ENCODE measurements at places on chromosomes 11 and 22. TPM values are rescaled to one million over a fixed set of nuclear protein-coding genes. Genes with fewer than 3 reads are reported as not detected.

The ZP1 gene
- 0.36 TPM for total RNA-seq

The NCAPH2 gene
- 24.2 TPM for total RNA-seq

The ARHGEF17 gene
- 67.0 TPM for total RNA-seq

The RFPL1 gene
- not detected for total RNA-seq

The FBLN1 gene
- 88.3 TPM for total RNA-seq

The RAG1 gene
- 0.36 TPM for total RNA-seq

The KIRREL3 gene
- 4.4 TPM for total RNA-seq

The OR56A1 gene
- under 0.01 TPM for total RNA-seq

The RAB36 gene
- total RNA-seq = 8.5 TPM

The PAK1 gene
- 44.2 TPM for total RNA-seq

The APOBEC3H gene
- total RNA-seq = not detected

- no peak for DNase-seq
These were observed 17.5 kb downstream of the ADM start for GRCh38 chr11:10322401-10322800.

GRCh38 chr11:61475433-61475832 is 33.1 kb upstream of the LRRC10B start:
- no peak for DNase-seq

GRCh38 chr22:42932197-42932519 is 75.1 kb upstream of the ARFGAP3 start:
- DNase-seq = no peak

DNA sequence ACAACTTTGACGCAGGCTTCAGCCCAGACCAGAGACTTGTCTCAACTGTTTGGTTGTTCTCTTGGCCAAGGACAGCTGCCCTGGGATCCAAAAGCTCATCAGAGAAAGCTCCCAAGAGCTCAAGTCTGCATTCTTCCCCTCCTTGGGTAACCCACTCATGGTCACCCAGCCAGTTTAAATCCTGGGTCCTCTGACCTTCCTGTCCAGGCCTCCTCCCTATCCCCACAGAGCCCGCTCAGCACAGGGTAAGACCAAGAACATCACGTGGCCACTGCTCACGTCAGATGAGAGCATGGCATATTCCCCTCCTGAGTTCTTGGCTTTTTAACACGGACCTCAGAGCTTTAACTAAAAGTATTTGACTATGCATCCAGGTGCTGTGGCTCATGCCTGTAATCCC is 25.8 kb downstream of the TSKU start:
- DNase-seq = no peak

DNA sequence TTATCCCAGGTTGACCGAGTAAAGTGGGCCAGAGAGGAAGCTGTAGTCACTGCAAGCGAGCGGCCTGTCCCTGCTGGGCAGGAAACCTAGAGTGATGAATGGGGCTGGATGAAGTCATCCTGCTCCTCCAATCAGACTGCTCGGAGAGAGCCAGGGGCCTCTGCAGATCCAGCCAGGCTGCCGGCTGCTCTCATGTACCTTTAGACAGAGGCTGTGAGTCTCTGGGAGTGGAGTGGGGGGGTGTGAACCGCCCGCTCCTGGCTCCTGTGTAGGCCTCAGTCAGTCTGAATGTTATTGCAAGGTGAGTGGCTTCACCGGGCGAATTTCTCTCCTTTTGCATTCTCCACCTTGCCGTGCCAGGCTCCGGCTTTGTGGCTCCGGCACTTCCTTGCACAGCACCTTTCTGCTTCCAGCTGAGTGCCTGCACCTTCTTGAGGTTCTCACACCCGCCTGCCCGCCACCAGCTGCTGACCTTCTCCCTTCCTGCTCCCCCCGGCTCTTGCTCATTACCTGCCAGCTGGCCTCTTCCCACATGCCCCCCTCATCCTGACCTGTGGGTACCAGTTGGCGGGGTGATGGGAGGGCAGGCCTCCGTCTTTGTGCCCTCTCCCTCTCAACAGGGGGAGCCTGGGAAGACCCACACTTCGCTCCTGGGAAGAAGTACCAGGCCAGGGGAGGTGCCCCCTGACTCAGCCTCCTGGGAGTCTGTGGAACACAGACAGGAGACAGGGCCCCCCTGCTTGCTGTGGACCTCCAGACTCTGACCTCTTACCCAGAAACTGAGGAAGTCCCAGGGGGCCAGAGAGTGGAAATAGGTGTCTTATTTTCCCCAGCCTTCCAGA is 79.9 kb downstream of the GRAMD1B start:
- peak; percentile 92 for DNase-seq

- DNase-seq = peak; percentile 73
These were observed 220.9 kb upstream of the PITPNB start for GRCh38 chr22:28139961-28140360.

DNA sequence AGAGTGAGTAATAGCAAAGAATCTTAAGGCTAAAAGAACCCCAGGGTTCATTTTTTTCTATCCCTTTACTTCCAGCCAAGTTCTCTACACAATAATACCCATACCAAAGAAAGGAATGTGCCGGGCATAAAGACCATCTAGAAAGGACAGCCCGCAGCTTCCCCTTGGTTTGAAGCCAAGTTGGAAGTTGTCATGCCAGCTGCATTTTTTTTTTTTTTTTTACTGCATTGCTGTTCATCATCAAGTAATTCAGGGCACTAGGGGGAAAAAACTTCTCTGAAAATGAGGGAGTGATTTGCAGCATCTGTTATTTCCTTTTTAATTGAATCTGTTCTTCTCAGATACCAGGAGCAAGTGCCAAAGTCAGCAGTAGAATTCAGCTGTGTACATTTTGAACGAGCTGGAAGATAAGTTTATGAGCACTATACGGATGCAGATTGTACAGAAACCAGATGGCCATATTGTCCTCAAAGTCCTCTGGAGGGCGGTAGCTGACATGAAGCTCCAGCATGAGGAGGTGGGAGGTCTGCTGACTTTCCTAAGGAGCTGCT is 56.4 kb downstream of the UBASH3B start:
- peak; percentile 62 for DNase-seq

DNA sequence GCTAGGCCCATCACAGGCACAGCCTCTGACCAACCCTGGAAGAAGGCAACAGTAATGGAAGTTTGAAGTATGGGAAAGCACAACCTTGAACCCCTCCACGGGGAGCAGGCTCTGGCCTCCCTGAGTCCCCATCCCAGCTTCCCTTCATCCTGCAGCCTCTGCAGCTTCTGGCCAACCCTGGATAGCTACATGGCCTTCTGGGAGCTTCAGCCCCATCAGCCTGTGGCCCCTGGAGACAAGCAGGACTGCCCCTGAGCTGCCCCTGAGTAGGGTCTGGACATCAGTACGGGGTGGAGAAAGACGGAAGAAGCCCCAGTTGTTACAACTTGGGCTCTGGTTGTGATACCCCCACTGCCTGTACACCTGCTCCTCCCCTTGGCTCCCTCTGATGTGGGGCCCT is 113.8 kb upstream of the CD82 start:
- peak; percentile 19 for DNase-seq

DNA sequence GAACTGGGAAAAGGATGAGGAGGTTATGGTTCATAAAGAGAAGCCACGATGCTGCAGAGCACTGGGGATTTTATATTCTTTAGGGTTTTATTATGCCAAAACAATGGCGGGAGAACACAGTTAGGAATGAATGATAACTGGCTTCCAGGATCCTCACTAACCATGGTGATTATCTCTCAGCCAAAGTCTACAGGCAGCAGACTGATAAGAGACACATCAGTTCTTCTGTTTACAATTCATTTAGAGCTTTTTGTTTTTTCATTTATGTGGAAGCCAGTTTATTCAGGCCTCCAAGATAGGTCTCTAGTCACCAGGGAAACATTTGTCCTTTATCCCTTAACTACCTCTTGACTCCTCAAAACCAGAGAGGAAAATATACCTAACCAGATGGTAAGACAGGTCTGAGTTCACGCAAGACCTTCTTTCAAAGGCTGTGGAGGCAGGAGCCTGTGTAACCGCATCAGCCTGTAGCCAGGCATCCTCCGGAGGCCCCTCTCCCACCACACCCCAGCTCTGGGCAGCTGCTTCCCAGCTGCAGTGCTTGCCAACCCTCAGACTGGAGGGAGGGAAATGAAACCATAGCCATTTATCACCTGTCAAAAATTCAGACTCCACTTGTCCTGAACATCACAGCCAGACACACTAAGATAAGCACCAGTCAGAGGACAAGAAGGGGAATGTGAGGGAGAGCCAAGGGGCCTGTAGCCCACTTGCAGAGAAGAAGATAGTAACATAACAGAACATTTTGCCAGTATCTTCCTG is 57.2 kb upstream of the FAM181B start:
- DNase-seq = no peak

- DNase-seq = peak; percentile 51
These were observed 37.3 kb downstream of the LRP5 start for GRCh38 chr11:68349461-68350249.

DNA sequence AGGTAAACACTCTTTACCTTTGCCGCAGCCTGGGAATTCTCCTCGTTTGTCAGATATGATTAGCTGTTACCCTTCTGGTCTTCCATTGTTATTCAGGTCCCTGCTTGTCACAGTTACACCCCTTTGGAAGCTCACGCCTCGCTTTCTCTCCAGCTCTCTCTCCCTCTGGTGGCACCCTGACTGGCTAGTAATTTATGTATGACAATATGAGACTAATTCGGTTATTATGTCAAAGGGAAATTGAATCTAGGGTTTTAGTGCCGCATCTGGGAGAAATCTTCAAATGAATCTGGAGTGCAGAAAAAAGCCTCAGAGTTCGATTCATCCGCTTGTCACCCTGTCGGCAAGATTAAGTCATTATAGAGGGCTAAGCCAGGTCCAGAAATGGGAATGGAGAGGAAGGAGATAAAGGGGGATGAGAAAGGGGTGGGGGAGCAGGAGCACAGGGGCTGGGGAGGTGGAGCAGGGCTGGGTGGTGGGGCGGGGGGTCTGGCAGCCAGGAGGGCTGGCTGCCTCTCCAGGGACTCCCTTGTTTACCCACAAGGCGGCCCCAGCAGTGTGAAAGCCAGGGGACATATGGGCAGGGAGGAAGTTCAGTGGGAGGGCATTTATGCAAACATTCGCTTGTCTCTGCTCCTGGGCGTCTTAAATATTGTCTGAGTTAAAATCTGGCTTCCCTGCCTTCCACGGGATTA is 179.0 kb upstream of the NECTIN1 start:
- no peak for DNase-seq

- no peak for DNase-seq
These were observed 439 bp downstream of the SPA17 start for GRCh38 chr11:124674168-124674517.

GRCh38 chr11:18010977-18011586 is 1.8 kb downstream of the SERGEF start:
- no peak for DNase-seq

GRCh38 chr11:130478204-130478701 is 29.8 kb downstream of the ADAMTS15 start:
- DNase-seq = peak; percentile 99

DNA sequence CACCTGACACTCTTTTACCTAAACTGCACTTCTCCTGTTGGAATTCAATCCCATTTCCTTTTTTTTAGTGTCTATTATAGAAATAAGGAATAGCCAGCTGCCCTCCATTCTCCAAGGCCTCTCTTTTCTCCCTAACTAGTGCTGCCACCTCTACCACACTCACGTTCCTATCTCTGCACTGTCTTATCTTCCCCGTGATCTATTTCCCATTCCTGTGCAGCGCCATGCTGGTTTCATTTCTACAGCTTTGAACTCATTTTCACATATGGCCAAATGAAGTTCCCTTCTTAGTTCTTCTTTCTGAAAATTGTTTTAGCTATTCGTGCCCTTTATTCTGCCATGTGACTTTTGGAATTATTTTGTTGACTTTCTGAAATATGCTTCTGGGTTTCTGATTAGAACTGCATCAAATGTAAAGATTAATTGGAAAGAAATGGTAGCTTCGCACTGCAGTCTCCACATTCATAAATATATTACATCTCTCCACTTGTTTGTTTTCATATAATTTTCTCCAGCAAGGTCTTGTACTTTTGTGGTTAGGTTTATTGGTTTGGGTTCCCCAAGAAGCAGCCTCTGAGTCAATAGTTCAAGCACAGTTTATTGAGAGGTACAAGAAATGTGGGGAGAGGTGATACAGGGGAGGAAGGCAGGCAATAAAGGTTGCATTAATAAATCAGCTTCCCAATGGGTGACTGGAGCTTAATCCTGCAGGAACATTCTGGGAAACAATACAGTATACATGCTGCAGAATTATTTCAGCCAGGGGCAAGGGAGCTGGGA is 43.7 kb upstream of the DRD2 start:
- DNase-seq = no peak

- no peak for DNase-seq
These were observed 360.8 kb upstream of the PITPNB start for GRCh38 chr22:28279888-28280287.

DNA sequence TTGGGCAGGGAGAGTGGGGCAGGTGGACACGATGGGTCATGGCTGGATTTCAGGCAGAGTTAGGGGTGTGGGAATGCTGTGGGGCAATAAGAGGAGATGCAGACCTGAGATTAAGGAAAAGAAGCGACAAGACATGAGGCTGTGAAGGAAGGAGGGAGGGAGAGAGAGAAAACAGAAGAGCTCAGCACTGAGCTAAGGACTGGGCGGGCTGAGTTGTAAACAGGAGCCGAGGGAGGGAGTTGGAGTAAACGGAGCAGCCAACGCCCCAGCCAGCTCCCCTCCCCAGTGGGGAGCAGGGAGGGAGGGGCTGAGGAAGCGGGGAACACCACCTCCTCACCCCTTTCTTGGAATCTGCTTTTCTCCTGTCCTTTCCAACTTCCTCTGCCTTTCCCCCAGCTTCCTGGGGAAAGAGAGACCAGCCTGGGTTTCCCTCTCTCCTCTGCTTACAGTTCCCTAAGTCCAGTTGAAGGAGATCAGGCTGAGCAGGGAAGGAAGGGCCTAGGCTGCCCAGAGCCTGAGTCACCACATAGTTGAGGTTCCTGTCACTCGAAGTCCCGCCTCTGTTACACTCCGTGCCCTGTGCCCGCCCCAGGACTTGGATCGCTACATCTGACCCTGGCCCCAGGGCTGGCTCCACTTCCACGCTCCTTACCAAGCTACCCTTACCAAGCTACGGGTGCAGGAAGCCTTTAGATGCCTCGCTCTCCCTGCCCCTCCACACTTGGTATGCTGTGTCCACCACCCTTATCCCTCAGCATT is 6.7 kb upstream of the AHNAK start:
- DNase-seq = peak; percentile 98

DNA sequence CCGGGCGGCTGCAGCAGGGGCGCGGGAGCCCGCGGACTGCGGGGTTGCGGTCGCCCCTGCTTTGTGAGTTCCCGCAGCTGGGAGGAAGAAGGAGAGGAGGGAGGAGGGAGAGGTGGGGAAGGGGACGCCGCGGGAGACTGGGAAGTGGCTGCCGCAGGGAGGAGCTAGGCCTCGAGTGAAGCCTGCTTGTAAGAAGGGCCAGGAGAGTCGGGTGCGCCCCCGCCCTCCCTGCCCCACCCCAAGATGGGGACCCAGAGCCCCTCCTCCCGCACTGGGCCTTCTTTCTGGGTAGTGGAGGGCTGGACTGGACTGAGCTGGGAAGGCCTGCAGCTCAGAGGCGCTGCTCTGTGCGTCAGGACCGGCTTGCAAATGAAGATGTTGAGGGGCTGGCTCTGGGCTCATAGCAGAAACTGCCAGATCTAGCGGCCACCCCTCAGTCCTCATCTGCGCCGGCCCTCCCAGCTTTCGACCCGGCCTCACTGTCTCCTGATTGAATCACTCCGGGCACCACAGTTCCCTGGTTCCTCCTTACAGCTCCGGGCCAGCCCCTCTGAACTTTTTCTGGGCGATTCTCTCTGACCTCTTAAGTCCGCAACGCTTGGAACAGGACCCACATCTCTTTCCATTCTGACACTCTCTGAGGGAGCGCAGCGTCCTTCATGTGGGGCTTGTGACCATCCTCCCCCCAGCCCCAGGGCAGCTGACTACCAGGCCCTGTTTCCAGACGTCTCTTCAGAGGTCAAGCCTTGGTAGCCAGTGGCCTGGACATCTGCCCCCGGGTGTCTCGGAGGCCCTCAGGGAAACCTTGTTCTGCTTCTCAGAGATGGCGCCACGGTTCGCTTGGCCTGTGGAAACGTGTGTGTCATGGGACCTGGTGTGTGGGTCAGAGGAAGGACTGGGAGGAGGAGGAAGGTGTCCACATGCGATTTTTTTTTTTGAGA is 21.9 kb downstream of the SERPINH1 start:
- peak; percentile 97 for DNase-seq
